ENCODE measurements at places on chromosomes 11 and 22.

GRCh38 chr22:25645266-25645665, 80.8 kb downstream of the GRK3 start:
- DNase-seq = no peak

DNA sequence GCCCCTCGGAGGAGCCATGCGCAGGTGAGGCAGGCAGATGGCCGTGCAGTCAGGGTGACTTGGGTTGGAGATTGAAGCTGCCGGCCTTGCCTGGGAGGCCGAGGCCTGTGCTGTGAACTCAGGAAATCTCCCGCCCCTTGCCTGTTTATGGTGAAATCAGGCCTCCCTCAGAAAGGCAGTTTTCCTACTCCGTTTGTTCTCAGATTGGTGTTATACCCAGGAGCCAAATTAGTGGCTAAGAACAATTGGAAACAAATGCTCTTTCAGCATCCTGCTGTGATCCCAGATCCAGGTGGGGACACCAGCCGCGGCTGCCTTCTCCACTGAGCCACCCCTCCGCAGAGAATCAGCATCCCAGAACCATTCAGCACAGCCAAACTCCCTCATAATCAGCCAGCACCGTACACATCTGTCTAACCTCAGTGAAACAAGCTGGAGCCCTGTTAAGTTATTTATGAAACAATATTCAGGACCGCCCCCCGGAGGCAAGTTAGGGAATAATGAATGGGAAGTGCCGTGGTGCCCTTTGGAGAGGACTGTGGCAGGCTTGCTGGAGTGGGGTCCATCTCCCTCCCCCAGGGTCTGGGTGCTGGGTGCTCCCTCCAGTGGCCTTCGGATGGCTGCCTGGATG, 60.0 kb downstream of the PKNOX2 start:
- DNase-seq = no peak

DNA sequence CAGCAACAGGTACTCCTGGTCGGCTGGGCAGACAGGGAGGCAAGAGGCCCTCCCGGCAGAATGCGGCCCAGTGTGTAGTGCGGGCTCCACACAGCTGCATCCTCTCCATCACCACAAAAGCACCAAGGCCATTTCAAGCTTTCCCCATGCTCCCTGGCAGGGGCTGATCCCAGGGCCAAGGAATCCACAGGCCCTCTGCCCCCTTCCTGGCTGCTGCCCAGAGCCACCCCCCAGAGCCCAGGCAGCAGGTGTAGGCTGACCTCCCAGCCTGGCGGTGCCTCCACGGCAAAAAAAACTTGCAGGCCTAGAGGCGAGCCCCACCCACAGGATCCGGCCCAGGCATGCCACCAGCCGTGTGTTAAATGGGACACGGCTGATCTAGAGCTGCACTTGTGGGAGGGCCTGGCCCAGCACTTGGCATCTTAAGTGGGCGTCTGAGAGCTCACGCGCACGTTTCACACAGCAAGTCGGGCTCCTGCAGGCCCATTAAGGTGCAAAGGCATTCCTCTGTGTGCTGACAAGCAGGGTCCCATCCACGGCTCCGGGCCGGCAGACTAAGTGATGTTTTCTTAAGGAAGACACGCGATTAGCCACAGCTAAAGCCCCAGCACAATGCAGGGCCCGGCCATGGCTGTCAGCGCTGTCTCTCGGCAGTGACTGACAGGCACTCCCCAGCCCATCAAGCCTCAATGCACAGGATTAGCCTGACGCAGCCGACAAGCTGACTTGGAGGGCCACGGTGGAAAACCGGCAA, 19.8 kb upstream of the GNB1L start:
- peak; percentile 45 for DNase-seq

GRCh38 chr22:26592421-26592891, 2.5 kb upstream of the TPST2 start:
- no peak for DNase-seq

DNA sequence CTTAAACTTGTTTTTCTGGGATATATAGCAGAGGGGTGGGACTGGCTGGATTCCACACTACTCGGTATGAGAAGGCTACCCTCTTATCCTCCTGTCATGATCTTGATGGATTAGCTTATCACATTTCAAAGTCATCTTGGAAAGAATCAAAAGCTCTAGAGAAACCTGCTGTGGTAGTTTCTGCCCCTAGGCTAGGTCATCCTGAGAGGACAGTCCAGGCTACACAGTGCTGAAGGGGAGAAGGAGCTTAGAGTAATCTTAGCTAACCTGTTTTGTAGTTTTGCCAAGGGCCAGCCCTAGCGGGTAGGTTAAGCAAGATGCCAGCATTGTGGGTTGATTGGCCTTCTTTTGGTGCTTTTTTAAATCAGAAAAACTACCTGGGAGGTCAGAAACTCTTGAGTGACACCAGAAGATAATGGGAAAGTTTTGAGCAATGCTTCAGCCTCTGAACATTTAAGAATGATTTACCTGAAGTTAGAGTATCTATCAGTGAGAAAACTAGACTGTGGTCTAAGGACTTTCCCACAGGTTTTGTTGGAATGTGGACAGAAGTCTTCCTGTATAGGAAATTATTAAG, 21.3 kb downstream of the PIWIL4 start:
- DNase-seq = no peak

All from NCI-H187 (cell line).